ENCODE measurements at places on chromosomes 6 and 20. TPM values are rescaled to one million over a fixed set of nuclear protein-coding genes. Genes with fewer than 3 reads are reported as not detected.

DNA sequence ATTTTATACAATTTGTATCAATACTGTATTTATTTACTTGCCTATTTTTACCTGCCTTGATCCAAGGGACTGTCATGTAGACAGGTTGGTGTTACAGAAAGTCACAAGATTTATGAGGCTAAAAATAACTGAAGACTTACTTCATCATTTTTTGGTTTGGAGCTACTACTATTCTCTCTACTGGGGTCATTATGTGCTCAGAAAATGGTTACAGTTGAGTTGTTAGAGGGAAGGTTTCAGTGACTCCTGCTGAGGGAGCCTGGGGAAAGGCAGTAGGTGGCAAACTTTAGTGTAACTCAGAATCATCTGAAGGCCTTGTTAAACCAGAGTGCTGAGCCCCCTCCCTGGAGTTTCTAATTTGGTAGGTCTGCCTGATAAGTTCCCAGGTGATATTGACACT, 118.8 kb downstream of the TINAG start:
- DNase-seq = no peak

DNA sequence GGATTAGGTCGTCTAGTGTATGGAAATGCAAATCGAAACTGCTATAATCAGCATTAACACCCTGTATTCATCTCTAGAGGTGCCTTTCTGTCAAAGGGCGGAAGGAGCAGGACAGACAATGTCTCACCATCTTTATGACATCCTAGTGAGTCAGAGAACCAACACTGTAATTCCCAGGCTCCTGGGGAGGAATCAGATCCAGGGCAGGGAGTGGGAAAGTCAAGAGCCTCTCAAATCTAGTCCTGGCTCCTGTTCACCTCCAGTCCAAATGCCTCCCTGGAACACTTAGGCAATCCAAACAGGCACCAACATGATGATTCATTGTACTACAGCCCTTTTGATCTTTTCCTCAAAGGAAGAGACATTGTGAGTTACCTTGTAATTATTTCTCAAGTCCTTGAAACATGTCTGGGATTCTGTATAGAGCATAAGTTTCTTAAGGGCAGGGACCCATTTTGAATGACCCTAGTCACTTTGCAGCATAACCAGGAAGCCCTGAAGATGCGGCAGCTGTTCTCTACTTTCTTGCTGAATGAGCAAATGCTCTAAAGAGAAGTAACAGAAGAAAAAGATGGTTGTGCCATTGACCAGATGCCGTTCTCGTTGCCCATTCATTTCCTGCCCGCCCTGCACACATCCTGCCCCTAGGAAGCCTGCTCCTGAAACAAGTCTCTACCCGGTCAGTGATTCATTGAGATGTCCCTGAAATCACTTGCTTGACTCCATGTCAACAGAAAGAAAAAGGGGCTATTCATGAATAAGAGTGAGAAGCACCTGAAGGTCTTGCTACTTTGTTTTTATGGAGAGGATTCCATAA, 112.8 kb upstream of the JARID2 start:
- DNase-seq = peak; percentile 14

DNA sequence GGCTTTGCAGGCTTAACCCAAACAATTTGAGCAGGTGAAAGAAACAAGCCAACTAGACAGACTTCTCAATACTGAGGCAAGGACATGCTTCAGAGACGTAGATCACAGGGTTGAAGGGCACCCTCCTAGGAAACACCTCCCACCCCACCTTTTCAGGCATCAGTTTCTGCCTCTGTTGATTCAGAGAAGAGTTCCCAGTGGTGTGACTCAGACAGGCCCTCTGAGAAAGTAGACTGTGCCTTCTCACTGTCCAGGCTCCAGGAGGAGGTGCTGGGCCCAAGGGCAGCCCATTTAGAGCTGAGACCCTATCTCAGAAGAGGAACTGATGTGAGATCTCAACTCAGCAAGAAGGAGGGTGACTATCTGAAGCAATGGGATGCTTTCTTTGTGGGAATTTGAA, 108.1 kb downstream of the FAM50B start:
- DNase-seq = no peak

- no peak for DNase-seq
Measured at GRCh38 chr20:54063992-54064676, 6.3 kb downstream of the BCAS1 start.

DNA sequence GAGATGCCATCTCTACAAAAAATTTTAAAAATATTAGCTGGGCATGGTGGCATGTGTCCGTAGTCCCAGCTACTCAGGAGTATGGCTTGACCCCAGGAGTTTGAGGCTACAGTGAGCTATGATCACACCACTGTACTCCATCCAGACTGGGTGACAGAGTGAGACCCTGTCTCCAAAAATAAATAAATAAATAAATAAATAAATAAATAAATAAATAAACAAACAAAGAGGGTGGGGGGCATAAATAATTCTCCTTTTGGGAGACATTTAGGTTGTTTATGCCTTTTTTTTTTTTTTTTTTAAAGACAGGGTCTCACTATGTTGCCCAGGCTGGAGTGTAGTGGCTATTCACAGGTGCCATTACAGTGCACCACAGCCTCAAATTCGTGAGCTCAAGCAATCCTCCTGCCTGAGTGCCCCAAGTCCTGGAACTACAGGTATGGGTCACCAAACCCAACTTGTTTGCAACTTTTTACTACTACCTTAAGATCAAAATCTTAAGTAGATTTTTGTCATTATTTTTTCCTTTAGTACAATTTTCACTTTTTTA, 29.5 kb downstream of the FASTKD5 start:
- no peak for DNase-seq

DNA sequence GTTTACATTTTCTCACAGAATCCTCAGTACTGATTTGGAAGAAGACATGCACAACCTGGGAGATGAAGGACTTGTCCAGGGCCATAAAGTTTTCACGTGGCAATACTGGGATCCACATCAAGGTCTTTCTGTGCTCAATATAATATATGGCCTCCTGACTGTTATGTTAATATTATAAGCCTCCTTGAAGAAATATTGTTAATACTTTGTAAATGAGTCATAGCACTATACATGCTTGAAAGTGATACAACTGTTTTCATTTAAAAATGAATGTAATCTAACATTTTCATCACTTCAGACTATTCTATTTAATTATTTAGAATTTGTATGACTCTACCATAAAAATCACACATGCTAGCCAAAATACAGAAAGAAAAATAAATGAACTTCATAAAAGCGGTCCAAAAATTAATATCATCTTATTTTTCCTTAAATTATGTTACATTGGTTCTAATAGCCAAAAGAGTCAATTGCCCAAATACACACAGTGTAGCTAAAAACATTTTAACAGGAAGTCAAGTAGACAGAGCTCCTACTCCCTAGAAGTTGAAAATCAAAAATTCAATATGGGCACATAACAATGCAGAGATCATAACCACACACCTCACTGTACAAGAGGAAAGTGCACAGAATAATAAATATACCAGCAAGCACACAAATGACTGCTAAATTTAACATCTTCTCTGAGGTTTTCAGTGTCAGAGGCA, 188.0 kb upstream of the HDDC2 start:
- DNase-seq = no peak

DNA sequence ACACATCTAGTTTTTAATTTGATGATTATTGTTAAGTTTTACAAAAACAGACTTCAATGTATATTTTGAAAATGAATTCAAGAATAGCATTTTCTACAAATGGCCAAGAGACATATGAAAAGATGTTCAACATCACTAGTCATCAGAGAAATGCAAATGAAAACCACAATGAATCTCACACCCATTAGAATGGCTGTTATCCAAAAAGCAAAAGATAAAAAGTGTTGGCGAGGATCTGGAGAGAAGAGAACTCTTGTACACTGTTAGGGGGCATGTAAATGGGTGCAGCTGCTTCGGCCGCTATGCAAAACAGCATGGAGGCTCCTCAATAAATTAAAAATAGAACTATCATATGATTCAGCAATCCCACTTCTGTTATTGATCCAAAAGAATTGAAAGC, 185.8 kb upstream of the CCN2 start:
- DNase-seq = no peak

GRCh38 chr20:37154684-37155298, 24.3 kb upstream of the RPN2 start:
- DNase-seq = no peak

DNA sequence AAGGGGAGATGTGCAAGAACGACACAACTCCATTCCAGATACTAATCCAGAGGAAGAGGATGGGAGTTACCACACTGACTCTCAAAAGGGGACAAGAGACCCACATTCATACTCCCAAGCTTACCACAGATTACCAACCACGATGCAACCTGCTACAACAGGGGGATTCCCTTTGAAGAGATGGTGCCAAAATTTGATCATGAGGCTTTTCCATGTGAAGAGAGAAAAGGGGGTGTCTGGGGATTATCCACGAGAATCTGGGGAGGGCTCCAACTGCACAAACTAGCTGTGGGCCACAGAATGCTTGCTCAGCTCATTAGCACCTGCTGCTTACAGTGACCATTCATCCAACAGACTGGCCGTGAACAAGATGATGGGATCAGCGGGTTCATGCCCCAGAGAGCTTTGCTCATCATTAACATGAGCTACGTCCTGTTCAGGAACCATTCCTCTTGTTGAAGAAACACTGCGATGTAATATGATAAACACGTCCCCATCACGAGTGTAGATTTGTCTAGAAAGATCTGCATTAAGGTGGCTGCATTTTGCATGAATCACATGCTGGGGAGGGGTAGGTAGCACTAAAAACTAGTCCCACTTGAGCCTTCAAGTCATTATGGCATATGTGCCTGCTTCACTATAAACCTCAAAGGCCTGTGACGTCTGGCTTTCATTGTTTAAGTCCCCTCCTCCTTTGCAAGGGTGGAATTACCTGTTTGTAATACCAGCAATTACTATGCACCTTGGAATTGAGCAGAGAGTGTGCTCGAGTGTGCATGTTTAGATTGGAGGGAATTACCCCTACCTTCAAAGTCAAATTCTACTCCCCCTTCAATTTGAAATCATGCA, 4.0 kb downstream of the PLAGL2 start:
- peak; percentile 63 for DNase-seq

DNA sequence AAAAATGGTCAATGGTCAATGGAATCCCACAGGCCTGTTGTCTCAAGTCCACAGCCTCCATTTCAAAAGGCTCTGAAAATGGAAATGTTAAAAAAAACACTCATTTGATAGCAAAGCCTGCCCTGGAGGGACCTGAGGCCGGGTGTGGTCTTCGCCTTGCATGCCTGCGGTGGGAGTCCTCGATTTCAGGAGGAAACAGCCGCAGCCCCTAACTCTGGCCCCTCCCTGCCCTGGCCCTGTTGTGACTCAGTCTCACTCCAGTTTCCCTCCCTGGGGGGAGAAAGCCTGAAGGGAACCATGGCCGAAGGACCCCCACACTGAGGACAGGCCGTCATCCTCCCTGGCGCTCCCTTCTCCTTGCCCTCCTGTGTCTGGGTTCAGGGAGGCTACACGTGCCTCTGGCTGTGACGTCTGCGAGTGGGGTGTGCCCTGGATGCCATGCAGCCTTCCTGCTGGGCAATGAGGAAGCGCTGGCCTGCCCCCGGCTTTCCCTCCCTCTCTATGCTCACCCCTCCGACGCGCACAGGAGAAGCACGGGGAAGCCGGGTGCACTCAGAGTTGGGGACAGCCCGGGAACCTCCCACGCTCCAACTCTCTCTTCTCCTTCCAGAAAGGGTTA, 9.2 kb downstream of the BHLHE23 start:
- DNase-seq = no peak

DNA sequence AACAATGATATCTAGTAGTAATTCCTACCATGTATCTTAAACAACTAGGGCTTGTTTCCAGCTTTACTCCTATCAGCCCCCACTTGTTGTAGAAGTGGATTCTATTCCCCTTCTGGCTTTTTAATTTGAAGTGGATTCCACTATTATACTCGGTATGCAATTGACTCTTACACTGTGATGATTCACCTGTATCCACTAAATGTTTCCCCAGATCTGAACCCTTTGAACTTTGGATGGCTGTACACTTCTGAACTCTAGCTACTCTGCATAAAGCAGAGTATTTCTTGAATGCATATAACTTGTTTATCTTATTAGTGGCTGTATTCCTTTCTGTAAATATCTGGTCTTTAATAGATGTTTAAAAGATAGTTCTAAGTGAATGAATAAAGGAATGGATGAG, 538.4 kb upstream of the NRSN1 start:
- DNase-seq = no peak

DNA sequence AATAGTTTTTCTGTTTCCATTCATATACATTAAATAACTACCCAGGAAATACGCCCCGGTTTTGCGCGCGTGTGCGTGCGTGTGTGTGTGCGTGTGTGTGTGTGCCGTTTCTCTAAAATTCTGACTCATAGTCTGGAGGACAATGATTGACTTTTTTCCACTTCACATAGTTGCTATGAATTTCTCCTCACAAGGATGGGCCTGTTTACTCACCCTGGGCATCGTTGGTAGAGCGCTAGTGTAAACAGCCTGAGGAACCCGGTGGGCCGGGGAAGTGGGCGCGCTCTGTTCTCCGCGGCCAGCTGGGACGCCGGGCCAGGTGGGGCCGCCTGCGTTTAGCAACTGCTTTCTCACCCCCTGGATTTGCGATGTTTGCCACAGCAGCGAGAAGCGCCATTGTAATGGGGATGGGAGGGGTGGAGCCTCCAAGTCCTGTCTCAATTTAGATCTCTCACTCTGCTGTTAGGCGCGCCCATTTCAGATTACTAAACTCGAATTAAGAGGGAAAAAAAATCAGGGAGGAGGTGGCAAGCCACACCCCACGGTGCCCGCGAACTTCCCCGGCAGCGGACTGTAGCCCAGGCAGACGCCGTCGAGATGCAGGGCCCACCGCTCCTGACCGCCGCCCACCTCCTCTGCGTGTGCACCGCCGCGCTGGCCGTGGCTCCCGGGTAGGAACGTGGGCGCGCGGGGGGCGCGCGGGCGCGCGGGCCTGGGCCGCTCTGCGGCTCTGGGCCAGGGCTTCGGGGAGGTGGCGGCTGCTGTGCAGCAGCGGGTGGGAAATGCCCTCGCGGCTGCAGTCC, at the start of gene CD109:
Gene CD109, plus strand, starts transcription at position 585 of the 803 bp plus-strand sequence. Its CDS starts 13 bp downstream, at position 598.
- peak; percentile 81 for DNase-seq

GRCh38 chr20:51584116-51584515, 41.6 kb upstream of the NFATC2 start:
- DNase-seq = no peak

THBS2 gene
- 35.4 TPM for total RNA-seq

DACT2 gene
- total RNA-seq = 2.6 TPM

VEGFA gene
- 275 TPM for total RNA-seq

IFNGR1 gene
- total RNA-seq = 165 TPM

CRNKL1 gene
- 39.5 TPM for total RNA-seq

BMP6 gene
- 13.7 TPM for total RNA-seq
